ENCODE measurements at places on chromosomes 12 and 14.

- no peak for DNase-seq
Measured at GRCh38 chr12:26130728-26131127, 5.9 kb upstream of the BHLHE41 start.

GRCh38 chr14:77043177-77043983 is 14.9 kb upstream of the IRF2BPL start:
- DNase-seq = no peak

DNA sequence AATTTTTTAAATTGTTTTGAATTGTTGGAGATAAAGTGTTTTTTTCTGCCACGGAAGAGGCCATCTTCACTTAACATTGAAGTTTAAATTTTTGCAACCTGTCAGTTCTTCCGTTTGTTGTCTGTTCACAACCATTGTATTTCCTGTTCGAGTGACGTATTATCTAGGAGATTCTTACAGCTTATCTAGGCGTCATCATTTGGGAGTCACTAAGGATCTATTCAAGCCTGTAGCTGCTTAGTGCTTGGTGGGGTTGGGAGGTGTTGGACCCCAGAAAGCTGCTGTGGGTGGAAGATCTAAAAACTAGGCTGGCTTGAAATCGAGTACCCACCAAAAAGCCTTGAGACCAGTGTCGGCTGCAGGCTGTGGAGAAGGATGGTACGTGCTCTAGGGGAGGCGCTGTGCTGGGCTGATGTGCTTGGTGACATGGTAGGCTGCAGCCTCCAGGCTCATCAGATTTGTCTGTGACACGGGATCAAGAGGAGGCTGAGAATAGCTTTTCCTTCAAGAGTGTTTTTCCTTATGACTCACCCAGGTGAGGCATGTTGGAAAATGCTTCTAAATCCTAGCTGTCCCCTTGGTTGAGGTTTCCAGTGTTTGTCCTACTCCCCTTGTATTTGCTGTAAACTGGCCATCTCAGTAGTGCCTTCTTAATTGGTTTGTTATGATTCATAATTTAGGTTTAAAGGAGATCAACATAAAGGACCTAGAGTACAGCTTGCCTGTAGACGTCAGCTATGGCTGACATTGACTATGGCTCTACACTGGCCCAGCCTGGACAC is 57.8 kb downstream of the ATG14 start:
- no peak for DNase-seq

GRCh38 chr14:61698206-61698980 is 3.1 kb downstream of the HIF1A start:
- no peak for DNase-seq

DNA sequence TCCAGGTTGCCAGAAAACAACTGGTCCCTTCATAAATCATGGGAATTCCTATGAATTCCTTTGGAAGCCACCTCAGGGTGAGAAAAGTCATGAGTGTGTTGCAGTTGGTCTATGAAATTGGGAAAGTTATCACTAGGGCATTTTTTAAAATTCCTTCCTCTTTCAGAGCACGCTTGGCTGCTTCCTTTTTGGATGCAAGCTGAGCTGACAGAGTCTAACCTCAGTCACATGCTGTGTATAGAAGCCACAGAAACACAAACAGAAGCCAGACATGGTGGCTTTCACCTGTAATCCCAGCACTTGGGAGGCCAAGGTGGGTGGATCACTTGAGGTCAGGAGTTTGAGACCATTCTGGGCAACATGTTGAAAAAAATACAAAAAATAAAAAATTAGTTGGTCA is 21.7 kb upstream of the HELB start:
- DNase-seq = no peak

DNA sequence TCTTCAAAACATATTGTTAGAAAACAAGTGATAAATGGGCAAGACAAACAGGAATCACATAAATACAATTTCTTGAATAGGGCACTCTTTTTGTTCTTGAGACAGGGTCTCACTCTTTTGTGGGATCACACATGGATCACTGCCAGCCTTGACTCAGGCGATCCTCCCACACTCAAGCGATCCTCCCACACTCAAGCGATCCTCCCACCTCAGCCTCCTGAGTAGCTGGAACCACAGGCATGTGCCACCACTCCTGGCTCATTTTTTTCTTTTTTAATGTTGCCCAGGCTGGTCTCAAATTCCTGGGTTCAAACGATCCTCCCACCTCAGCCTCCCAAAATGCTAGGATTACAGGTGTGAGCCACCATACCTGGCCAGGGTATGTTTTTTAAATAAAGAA is 57.4 kb downstream of the ATP2B1 start:
- DNase-seq = no peak

DNA sequence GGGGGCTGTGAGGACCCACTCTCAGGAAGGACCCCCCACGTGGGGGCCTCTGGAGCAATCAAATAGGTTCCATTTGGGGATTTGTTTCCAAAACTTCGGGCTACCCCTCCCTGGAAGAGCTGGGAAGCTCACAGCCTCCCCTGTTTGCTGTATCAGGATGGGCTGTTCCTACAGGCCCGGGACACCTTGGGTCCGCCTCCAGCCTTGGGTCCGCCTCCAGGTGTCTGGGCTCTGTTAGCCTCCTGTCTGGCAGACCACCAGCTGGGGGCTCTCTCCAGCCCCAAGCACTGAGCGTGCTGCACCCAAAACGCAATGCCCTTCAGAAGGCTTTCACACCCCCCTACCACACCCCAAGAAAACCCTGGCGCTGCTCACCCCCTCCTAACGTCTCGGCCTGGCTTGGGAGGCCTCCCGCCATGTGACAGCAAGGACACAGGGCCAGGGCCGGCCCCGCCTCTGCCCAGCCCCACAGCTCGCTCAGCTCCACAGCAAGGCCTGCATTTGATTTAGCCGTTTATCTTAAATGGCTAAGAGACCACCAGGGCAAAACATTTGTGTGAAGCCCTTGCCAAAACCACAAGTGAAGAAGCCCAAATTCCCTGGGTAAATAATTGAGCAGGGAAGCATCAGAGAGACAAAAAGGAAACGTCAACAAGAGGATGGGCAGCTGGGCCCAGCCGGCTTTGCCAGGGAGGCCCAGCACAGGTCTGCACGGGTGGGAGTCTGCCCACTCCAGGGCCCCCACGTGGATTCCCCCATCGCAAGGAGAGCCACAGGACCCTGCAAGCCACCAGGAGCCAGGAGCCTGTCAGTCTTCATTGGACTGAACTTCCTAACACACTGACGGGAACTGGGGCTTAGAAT is 39.9 kb downstream of the BCL11B start:
- DNase-seq = no peak

- no peak for DNase-seq
Measured at GRCh38 chr12:52772772-52773171, 4.4 kb downstream of the KRT76 start.

DNA sequence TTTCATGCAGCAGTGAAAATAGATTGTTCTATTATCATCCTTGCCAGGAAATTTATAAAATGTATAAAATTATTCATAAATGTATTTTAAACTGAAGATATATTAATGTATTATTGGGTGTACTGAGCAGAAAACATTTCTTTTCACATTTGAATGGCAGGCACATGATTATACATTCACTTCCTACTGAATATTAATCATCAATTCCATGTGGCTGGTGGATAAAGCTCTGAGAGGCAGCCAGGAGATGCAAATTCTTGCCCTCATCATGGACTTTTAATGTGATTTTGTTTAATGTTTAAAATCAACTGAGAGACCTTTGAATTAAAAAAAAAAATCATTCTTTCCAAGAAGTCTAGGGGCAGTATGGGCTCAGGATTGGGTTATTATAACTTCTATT is 40.8 kb downstream of the ANO6 start:
- no peak for DNase-seq

- DNase-seq = no peak
Measured at GRCh38 chr12:129868575-129868974, 35.2 kb downstream of the TMEM132D start.

GRCh38 chr14:37197421-37198272 is at the start of gene MIPOL1:
TSS of gene MIPOL1 (plus strand) at chr14:37197937. CDS start at chr14:37247889, 49,952 bp downstream.
- no peak for DNase-seq

DNA sequence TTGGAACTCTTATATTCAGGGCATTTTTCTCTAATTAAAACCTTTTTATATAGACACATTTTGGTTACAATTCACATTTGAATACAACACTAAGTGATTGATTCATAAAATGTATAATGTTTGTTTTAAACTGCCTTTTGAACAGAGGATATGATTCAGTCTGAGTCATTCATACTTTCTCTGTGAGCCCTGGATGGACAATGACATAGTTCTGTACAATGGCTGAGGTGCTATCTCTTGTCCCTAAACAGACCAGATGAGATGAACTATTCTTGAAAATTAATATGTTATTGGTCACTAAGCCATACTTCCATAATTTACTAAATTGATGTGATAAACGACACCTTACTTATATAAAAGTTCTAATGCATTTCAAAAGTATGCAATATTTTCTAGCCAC is 199.7 kb upstream of the ATXN7L3B start:
- no peak for DNase-seq

- no peak for DNase-seq
Measured at GRCh38 chr14:91885839-91886238, 18.5 kb upstream of the TC2N start.

DNA sequence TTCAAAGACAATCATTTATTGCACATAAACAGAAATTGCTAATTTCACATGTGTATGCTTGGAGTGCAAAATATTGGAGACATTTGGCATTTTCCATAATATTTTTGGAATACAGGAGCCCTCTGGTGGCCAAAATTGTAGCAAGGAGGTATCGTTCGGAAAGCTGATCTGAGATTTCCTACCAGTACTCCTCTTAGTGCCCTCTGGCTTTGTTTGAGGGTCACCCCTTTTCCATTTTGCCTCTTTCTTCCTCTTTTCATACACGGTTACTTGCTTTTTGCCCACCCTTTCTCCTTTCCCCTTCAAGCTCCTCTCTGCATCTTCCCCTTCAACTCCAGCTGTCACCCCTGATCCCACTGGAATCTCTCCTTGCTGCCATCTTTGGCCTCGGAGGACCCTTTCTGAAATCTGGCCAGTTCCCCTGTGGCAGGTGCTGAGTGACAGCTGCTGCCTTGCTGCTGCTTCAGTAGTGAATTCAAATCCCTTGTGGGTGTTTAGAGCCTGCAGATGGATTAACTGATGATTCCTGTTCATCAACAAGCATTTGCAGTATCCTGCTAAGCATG is 164.6 kb upstream of the PARP11 start:
- no peak for DNase-seq

- DNase-seq = no peak
Measured at GRCh38 chr14:62443796-62444195, 601.5 kb downstream of the KCNH5 start.

DNA sequence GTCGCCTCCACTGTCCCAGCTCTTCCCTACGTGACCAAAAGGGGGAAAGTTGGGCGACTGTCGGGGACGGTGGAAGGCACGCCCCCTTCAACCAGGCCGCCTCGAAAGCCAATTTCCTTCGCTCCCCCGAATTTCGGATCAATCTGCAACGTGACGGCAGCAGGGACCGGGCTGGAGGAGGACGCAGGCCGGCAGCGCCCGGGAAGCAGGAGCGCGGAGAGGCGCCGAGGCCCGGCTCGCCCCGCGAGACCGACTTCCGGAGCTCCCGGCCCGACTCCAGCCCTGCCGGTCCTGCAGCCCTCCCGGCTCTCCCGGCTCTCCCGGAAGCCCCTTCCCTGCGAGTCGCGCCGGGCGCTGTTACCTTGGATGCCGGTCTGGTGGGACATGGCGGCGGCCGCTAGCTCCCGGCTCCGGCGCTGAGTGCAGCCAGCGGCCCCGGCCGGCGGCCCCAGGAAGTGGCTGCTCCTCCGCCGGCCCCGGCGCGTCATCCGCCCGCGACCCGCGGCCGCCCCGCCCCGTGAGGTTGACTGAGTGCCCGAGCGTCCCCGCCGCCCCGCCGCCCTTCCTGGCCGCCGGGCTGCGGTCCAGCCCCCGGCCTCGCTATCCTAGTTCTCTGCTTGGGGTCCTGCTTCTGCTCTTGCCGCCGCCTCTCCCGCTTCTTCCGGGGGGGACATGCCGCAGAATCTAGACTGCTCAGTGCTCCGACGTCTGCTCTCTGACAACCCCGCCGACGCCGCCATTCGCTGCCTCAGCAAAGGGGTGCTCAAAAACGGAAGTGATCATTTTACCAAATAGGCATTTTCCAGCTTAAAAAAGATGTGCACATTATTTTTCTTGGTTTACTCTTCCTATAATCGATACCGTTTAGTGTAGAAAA is at the start of gene TWF1:
TWF1 (minus strand) TSS at position 458 of the 877 bp plus-strand sequence; CDS start at position 386, 72 bp downstream.
- peak; percentile 74 for DNase-seq

DNA sequence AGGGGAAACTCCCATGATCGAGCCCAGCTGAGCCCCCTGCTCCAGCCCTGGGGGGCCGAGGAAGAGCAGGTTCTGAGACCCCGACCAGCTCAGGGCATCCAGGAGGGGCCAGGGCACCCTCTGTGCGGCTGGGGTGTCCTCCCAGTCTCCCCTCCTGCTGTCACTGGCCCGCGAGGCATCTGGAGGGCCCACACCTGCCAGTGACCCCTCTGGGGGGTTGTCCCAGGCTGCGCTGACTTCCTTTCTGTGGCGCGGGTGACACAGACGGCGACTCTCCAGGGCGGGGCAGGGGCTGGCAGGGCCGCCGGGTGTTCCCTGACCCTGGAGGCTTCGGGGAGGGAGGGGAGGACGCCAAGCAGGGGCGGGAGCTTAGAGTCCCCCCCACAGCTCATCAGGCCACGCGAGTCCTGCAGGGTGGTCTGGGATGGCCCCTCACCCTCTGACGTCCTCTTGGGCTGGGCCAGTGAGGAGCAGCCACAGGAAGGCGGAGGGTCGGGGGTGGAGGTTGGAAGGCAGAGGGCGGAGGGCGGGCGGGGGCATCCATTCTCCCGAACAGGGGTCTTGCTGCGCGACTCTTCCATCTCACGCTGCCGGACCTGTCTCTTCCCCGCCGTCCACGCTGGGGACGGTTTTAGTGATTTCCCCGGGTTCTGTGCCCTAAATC is 38.6 kb upstream of the FBRSL1 start:
- DNase-seq = no peak

DNA sequence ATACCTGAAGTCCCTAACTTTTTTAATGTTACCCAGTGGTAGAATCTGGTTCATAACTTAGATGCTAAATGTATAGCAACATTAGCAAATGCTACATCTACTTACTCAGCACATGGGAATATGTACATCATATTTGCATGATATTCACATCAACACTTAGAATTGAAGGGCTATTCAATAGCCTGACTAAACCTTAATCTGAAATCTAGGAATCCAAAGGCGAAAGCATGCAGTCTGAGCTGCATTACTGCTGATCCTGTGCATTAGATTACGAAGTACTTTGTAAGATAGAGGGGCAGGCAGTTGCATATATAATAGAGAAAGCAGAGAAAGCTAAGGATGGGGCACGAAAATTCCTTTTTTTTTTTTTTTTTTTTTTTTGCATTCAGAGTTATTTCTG is 40.4 kb downstream of the SLC38A4 start:
- DNase-seq = no peak

DNA sequence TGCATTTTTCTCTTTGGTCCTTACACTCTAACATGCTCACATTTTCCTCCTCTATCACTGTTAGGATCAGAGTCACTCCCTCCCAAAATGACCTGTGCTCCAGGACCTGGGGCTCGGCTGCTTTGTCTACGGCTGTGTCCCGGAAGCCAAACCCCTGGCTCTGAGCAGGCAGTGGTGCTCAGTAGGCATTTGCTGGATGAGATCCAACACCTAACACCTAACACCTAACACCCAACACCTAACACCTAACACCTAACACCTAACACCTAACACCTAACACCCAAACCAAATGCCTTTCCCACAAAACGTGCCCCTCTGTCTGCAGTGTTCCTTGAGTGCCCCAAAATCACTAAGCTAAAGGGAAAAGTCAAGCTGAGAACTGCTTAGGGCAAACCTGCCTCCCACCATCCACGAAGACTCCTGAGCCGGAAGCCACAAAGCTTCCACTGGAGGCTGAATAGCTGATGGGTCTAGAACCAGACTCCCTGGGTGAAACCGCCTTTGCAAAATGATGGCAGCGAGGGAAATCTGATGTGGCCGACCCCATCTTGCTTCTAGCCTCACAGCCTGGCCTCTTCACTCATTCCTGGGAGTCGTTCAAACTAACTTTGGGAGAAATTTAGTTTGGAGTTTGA is 29.2 kb downstream of the HSP90AA1 start:
- no peak for DNase-seq

Measured in stimulated activated CD4-positive, alpha-beta T cell treated with anti-CD3 and anti-CD28 coated beads, Interleukin-2, amount 100 ng/mL, for 4 hours (primary cell).